CD4-positive, alpha-beta T cell treated with Interleukin-17A for 4 hours (primary cell): ENCODE measurements at places on chromosomes 3 and 15.

GRCh38 chr3:114447545-114447944 lies 153.7 kb downstream of the TIGIT start:
- no peak for DNase-seq

- no peak for DNase-seq
These were observed 120.5 kb upstream of the ALDH1A3 start for GRCh38 chr15:100759106-100759505.

DNA sequence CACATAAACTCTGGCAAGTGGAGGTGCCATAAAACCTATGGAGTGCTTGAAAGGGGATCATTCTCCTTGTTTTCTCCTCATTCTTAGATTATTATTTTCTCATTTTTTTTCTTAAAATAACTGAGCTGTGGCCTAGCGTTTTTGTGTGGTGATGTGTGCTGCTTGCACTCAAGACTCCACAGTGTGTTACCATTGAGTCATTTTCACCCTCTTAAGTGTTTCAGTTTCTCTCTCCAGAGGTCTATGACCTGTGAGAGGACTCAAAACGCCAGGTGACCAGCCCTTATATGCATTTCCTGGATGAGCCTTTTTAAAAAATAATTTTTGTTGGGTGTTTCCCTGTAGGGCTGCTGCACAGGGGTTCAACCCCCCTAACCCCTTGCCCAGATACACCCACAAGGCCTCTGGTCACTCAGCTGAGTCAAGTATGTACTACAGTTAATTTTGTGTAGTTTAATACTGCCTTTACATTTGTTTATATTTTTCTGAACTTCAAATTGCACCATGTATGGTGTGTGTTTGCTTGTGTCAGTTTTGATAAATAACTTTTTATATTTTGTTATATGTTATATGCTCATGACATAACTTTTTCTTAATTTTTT lies 15.4 kb upstream of the BTLA start:
- no peak for DNase-seq

- no peak for DNase-seq
These were observed 43.0 kb downstream of the NSMCE3 start for GRCh38 chr15:29226436-29227208.

GRCh38 chr3:194237110-194237509 lies 101.2 kb downstream of the HES1 start:
- no peak for DNase-seq
